Trophoblast cell (in vitro differentiated cells and primary cell): ENCODE measurements at places on chromosomes 1 and 21.

DNA sequence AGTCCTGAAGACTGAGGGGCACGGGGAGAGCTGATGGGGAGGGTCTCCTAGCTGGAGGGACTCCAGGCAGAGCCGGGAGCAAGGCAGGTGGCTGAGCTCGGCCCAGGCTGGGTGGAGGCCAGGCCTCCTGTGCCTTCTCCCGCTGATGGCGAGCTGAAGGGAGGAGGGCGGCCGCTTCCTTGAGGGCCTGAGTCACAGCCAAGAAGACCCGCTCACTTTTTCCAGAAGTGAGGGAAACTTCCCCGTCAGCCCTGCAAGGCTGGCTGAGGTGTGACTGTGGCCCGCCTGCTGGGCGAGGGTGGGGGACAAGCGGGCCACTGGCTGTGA, 1.7 kb upstream of the VWA1 start:
- DNase-seq = peak; percentile 81

DNA sequence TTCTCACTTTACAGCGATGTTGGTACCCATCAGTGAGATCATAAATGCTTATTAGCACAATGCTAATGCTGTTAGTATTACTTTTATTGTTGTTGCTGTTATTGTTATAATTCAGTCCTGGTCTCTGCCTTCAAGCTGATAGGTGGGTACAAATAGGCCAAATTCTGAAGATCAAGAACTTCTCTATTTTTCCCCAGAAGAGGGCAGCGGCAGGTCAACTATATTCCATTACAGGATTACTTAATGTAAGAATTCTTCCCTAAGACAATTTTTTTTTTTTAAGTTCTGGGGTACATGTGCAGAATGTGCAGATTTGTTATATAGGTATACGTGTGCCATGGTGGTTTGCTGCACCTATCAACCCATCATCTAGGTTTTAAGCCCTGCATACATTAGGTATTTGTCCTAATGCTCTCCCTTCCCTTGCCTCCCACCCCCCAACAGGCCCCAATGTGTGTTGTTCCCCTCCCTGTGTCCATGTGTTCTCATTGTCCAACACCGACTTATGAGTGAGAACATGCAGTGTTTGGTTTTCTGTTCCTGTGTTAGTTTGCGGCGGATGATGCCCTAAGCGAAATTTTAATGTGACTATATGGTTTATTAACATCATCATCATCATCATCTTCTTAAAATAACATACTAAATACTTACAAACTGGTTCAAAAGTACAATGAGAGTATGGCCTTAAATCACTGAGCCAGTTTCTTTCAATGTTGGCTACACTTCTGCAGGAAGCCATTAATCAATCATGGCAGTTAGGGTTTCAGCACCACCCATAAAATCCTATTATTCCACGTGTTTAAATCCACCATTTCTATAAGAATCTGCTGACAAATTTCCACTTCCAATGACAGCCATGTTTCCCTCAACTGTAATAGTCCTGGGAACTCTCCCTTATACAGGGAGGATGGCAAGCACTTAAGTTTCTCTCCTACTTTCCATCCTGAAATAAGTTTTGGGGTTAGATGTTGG, 19.2 kb downstream of the SLC19A2 start:
- DNase-seq = peak; percentile 12

DNA sequence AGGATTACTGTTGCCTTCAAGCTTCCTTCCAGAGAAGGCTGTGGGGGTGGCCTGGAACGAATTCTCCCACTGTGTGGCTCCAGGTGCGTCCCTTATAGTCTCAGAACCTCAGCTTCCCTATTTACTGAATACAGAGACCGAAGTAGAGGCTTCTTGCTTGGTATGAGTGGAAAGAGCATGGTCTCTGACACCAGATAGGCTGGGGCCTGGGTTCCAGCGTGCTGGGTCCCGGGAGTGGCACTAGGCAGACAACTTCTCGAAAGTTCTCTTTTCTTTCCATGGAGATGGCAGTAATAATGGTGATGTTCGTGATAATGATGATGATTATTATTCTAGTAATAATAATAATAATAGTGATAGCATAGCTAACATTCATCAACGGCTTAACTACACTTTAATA, 161.7 kb downstream of the PTPRU start:
- DNase-seq = no peak

DNA sequence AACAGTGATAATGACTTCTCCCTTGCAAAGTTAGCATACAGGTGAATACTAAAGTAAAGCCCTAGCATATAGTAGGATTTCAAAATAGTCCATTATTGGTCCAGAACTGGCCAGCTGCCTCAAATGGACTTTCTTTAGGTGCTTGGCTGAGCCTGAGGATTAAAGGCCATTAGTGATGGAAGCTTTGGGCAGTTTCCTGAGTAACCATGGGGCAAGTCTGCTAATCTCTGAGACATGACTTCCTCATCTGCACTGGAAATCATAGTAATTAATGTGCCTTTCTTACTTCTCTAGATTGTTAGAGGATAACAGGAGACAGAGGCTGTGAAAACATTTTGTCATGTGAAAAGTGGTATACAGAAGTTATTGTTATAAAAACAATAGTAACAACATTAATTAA, 156.5 kb upstream of the UBE2U start:
- no peak for DNase-seq

DNA sequence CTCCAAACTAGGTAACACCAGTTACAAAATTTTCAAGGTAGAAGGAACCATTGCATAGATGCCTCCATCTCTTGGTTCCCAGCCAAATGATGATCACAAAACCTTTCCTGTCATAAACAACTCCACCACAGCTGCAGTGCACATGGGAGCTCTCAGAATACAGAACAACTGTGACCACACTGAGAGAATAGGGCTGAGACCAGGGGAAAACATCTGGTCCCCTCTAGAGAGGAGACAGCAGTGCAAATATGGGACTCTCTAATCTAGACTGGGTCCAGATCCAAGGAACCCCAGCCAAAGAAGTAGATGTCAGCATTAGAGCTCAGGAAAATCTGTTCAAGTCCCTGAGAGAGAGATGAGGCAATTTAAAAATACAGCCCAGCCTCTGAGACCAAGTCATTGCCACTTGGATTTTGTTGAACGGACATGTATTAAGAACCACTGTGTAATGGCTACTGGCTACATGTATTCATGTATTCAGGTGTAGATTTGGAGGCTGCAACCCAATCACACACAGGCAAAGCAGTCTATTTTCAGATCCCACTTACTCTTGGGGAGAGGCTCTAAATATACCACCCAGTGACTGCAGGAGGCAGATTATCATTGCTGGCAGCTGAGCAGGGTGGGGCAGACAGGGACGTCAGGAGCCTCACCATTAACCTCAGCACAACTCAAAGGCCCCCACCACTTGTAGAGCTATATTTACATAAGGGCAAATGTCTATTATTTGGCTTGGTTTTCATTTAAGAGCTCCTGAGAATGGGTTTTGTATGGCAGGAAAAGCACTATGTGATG, 7.6 kb upstream of the RXRG start:
- no peak for DNase-seq

- DNase-seq = peak; percentile 65
Observed at GRCh38 chr1:75908717-75909152, 23.5 kb downstream of the ASB17 start.

- no peak for DNase-seq
Observed at GRCh38 chr1:66585002-66585401, 51.0 kb downstream of the SGIP1 start.

GRCh38 chr21:35512346-35512745, 463.2 kb upstream of the RUNX1 start:
- no peak for DNase-seq

- DNase-seq = no peak
Observed at GRCh38 chr1:9024837-9025236, 1.4 kb downstream of the SLC2A7 start.

DNA sequence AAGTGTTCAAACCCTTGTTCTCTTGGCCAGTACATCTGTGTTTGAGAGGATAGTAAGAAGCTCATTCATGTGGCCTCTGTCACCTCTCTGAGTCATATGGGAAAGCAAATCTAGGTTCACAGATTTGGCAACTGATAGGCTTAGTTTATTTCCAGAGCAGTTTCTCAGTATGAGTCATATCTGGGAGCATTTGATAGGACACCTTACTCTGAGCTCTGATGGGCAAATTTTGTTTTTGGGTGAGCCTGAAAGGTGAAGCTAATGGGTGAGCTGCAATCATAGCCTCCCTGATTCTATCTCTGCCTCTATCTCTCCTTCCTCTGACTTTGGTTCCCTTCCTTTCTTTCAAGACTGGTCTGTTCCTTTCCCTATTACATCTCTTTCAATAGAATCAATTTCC, 134.4 kb downstream of the S1PR1 start:
- DNase-seq = no peak

GRCh38 chr1:156904187-156904959, 10.9 kb downstream of the PEAR1 start:
- DNase-seq = no peak

DNA sequence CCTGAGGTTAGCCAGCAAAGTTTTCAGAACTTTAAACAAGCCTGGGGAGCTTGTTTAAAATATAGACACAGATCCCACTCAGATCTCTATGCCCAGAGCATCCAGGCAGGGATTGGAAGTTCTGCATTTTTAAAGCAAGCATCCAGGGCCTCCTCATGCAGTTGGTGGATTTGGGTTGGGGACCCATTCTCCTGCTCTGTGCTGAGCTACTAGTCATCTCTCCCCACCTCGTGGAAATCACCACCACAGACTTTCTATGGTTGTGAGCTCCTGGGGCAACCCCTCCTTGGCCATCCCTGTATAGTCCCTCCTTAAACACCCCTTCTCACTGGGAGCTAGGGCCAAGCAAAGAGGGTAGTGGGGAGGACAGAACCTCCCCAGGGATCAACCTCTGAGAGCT, 73.5 kb upstream of the CASZ1 start:
- no peak for DNase-seq

- no peak for DNase-seq
Observed at GRCh38 chr1:234598974-234599616, 10.9 kb downstream of the IRF2BP2 start.

- peak; percentile 38 for DNase-seq
Observed at GRCh38 chr1:240491156-240491555, 120.8 kb downstream of the GREM2 start.

- no peak for DNase-seq
Observed at GRCh38 chr1:167776616-167777268, 55.0 kb downstream of the MPZL1 start.

GRCh38 chr1:19758227-19758830, 41.4 kb downstream of the TMCO4 start:
- DNase-seq = peak; percentile 85

DNA sequence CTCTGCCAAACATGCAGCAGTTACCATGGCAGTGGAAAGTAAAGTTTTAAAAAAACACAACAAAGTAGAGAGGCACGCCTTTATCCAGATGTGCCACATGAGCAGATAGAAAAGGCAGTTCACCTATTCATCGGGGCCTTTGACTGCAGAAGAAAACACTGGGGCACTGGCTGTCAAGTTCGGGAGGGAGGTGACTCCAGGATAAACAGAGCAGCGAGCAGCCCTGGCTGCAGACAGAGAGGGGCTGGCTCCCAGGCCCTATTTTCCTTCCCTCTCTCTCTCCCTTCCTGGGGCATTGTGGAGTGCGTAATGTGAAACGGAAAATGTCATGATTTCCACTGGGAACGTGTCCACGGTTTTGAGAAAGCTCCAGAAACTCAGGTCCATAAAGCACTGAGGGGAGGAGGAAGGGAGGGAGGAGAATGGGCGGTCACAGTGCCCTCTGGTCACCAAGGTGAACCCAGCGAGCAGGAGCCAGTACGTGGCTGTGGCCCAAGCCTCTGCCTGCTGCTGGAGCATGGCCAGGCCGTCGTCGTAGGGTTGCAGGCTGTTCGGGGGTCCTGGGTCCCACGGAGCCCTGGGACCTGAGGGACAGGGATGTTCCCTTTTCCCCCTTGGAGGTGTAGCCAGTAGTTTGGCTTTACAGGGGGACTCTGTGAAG, 114.7 kb upstream of the IRF2BP2 start:
- no peak for DNase-seq

DNA sequence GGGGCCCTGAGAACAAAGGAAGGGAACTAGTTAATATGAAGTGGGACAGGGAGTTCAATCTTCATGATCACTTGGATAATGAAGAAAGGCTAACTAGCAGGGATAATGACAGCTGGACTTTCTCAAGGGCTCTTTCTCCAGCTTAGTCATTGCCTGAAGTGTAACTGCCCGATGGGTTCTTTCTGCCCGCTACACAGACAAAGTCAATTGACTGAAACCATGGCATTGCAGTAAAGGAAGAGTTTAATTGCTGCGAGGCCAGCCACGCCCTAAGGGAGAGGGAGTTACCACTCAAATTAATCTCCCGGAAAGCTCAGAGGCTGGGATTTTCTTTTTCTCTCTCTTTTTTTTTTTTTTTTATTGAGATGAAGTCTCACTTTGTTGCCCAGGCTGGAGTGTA, 16.6 kb upstream of the SLC2A5 start:
- no peak for DNase-seq

GRCh38 chr1:11868331-11868980, 9.7 kb upstream of the NPPB start:
- DNase-seq = peak; percentile 17

GRCh38 chr21:17542371-17543011, 29.6 kb downstream of the CXADR start:
- DNase-seq = no peak

DNA sequence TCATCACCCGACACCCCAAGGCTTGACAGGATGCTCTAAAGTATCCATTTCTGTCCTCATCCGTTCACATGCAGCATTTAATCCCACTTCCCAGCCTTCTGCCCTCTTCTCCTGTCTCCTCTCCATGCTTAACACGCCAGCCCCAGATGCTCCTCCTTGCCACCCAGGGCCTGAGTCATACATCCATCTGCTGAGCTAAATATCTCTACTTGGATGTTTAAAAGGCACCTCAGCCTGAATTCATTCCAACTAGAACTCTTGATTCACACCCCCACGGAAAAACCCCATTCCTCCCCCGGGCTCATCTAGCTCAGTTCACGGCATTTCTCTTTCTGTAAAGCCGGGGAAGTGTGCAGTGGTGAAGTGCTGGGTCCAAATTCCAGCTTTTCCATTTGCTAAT, 27.7 kb downstream of the TEX35 start:
- DNase-seq = peak; percentile 40

- no peak for DNase-seq
Observed at GRCh38 chr1:101364370-101365120, 127.7 kb downstream of the S1PR1 start.

DNA sequence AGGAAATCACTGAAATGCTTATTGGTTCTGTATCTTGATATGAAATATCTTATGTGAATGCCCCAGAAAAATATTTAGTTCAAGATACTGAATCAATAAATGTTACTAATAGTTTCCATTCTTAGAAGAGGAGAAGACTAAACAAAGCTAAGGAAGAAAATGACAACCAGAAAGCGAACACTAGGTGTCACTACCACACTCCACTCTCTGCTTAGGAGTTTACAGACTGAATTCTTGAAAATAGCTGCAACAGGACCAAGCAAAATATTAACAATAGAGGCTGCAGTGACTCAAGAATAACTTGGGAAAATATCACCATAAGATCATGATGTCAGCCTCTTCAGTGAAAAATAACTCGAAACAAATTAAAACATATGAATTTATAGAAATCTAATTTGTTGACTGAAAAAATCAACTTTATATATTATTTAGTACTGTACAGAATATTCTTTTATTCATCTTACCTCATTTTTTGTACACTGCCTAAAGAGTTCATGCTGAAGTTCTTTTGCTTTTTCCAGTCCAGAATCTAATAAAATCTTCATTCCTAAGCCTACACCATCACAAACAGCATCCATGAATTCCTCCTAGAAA, 61.6 kb downstream of the KIF14 start:
- peak; percentile 74 for DNase-seq
